ENCODE measurements at places on chromosomes 5 and 9.

GRCh38 chr9:127761491-127761956 lies 16.9 kb downstream of the SH2D3C start:
- no peak for DNase-seq

DNA sequence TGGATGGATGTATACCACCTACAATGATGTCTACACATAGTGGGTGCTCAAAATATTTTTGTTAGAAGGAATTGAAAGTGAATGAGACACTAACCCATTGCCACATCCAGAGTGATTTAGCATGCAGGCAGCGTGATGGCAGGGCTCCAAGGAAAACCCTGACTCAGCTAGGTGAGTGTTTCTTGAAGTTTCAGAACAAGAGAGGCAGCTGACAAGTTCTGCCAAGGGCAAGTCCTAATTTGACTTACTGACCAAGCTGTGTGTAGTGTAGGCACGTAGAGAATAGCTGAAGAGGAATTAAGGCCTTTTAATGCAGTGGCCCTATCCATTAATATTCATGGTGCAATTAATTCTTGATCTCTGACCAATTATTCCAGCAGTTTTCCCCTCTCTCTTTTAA lies 107.8 kb upstream of the ATP10B start:
- DNase-seq: no peak

GRCh38 chr5:142939884-142940283 lies 169.7 kb downstream of the ARHGAP26 start:
- no peak for DNase-seq

DNA sequence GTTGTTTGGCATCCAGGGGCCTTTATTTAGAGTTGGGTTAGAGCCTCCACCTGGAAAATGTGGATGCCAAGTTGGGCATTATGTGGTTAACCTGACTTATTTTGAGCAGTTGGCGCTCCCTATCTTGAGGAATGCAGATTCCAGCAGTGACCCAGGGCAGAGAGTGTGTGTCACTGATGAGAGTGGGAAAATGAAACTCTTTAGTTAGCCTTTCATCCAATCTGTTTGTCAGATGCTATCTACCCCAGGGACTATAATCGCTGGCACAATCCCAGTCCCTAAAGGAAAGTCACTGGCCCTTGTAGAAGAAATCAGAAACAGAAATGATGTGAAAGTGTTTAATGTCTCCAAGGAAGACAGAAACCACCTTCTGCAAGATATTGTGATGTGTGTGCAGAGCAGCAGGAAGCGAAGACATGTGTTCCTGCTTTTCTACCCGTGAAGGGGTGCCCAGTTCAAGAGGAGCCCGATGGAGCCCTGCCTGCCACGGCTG lies 10.2 kb upstream of the STING1 start:
- no peak for DNase-seq

DNA sequence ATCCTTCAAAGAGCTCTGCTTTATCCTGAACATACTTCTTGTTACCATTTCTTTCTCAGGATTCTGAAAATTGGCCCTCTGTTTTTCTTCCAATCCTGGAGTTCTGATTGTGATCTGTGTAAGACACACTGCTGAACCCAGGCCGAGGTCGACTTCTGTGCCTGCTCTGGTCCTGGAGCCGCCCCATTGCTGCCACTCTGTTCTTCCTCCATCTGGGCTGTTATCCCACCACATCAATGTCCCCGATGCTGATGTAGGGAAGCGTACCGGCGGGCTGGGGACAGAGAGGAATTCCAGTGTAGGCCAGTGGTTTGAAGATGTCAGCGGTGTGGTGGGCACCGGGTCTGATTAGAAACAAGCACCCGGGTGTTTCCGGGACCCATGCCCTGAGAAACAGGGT lies 102.5 kb downstream of the LIFR start:
- no peak for DNase-seq

DNA sequence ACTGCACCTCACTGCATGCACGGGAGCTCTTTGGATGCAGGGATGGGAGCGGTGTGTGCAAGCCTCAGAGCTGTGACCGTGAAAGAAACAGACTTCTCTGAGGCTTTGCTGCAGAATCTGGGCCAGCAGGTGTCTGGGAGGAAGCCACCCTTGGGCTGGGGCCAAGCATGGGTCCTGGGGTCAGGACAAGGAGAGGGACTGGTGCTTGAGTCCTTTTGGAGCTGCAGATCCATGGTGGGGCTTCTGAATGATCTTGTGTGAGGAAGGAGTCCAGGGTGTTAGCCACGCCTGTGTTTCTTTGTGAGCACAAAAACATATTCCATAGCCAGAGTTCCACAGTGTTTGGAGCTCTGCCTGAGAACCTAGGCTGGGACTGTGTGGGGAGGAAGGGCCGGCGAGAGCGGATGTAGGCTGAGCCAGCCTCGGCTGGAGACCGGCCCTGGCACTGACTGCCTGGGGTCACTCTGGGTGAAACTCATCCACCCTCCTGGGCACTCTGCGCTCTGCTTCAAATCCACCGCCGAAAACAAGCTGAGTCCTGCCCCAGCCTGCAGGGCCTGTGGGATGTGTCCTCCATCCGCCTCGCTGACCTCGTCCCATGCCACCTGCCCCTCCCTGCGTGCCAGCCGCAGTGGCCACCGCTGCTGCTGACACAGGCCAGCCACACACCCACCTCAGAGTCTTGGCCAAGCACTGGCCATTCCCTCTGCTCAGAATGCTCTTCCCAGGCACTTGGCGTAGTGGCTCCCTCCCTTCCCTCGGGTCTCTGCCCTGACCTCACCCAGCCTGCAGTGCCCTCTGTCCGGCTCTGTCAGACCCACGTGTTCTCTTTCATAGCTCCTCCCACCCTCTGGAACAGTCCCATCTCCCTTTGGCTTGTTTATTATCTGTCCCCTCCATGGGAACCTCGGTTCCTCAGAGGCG lies 26.7 kb downstream of the ERGIC1 start:
- no peak for DNase-seq

DNA sequence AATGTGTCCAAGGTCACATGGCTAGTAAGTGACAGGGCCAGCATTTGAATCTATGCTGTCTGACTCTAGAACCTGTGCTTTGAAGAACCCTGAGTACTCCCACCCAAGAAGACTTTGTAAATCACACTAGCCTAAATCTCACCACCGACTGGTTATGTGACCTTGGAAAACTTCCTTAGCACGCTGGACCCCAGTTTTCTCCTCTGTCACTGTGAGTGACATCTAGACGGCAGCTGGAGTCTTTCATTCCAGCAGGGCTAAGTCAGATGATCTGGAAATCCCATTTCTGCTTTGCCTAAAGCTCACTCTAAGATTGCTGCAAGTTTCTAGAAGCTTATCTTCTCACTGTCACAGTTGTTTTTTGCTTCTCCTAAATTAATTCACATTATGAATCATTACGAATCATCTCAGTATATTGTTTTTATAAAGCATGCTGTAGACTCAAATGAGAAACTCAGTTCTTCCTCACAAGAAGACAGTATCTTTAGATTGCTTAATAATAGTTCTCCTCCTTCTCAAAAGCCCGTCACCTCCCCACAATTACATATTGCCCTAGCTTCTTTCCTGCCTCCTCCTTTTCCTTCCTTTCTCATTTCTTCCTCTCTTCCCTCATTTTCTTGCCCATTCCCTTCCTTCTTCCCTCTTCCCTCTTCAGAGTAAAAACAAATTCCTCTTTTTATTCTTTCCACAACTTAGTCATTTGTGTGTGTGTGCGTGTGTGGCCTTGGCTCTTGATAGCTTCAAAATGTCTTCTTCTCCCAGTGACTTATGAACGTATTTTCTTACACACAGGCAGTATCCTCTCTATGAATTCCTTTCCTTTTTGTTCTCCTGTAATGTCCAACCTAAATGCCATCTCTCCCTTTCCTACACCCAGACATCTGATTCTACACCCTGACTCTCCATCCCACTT lies 16.8 kb downstream of the ALDOB start:
- no peak for DNase-seq

DNA sequence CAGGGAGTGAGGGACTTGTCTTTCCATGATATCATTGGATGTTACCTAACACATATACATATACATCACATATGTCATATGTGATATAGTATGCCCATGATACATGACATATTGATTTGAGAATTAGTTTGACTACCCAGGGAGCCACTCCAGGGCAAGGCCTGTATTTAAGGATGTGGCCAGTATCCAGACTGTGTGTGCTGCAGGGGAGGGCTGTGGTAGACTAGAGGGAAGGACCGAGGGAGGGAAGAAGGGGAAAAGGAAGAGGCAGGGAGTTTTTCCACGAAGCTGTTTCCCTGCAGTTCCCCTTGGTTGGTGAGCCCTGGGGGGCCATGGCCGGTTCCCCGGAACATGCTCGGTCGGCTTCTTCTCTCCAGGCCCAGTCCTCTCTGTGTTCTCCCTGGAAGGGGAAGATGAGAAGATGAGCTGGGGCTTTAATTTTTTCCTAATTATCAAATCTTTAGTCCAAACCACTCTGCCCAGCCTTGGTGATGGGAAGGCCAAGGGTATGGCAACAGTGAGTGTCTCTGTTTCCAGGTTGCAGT lies 48.7 kb downstream of the NSUN2 start:
- DNase-seq: no peak

DNA sequence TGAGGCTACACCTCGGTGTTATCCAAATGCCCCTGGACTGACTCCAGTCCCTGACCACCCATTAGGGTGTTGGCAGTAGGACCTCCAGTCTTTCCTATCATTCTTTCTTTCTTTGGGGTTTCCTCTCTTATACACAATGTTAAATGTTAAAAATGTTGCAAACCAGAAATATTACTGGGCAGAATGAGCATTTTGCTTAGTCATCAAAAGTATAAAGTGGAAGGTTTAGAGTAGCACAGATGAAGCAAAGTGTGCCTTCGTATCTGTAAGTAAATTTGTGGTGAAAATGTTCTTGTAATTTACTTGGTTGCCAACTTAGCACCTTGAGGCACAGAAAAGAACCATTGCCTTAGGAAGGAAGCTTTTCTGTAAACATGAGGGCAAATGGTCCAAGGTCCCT lies 21.7 kb upstream of the UNC13B start:
- no peak for DNase-seq

Data from left forelimb (tissue), 1 donor.